Kidney epithelial cell (primary cell): ENCODE measurements at places on chromosomes 1 and 21.

- DNase-seq, result peak; percentile 47
Measured at GRCh38 chr1:149962039-149962647, 25.5 kb upstream of the MTMR11 start.

- DNase-seq, result no peak
Measured at GRCh38 chr1:28091043-28091781, 2.8 kb upstream of the EYA3 start.

- no peak for DNase-seq
Measured at GRCh38 chr1:56387071-56387740, 192.2 kb downstream of the PLPP3 start.

DNA sequence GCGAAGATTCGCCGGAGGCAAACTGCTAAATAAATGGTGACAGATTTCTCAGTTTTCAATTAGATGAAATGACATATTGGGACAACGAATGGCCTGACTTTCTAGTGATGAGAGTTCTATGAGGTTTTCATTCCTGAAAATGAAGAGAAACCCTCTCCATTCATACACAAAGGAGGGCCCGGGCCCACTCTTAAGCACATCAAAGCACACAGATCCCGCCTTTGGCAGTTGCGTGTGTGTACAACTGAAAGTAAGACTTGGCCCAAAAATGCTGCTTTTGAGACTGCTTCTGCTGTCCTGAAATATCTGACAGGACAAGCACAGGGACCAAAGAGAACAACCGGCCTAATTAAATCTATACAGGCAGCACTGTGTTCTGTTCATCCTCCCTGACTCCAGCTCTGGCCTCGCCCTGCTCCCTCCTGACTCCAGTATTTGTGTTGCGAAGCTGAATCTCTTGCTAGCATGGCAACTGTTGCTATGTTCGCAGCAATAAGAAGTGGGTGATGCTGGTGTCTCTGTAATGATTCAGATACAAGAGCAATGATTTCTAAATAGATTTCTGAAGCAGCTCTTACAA lies 7.4 kb downstream of the LRRC53 start:
- DNase-seq, result no peak

- DNase-seq, result no peak
Measured at GRCh38 chr21:42351626-42352440, 1.0 kb upstream of the TFF2 start.

GRCh38 chr1:94316836-94317789 lies 79.7 kb upstream of the ARHGAP29 start:
- DNase-seq, result peak; percentile 81

DNA sequence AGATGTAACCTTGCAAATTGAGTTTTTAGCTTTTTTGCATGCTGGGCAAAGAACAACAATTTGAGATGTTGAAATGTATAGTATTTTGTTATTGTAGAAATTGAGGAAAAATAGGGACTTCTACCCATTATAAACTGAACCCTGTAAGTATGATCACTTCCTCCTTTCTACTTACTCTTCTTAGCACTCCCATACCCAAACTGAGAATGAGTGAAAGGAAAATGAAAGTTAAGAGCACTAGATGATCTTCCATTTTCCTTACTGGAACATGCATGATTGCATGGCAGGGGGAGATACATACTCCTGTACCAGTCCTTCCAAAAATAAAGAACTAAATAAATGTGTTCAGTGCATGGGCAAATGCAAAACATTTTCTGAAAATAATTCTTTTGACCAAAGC lies 107.4 kb upstream of the KIAA1614 start:
- DNase-seq, result no peak

- DNase-seq, result peak; percentile 29
Measured at GRCh38 chr1:204377800-204378668, 18.3 kb upstream of the PLEKHA6 start.
